ENCODE measurements at places on chromosomes 3 and 15.
A peak's percentile ranks its signal among the peaks of the same experiment; 100 is the strongest.

- no peak for DNase-seq
These were observed 109.0 kb downstream of the ADAMTS9 start for GRCh38 chr3:64578797-64579196.

DNA sequence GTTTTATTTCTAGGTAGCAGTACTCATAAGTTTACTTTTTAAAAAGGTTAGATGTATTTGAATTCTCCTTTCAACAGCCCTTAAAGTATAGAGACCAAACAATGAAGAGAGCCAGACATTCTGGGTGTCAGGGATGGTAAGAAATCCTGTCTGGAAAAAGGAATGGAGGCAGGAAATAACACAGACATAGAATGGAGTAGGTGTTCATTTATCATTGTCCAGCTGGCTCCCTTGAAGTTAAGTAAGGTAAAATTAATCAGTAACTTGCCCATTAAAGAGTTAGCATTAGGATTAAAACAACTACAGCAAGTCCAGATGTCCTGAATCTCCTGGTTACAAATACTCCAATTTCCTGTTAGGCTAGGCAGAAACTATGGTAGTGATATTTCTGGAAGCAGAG, 13.5 kb upstream of the SUCNR1 start:
- no peak for DNase-seq

- DNase-seq, result no peak
These were observed 11.3 kb downstream of the CGNL1 start for GRCh38 chr15:57387564-57388076.

DNA sequence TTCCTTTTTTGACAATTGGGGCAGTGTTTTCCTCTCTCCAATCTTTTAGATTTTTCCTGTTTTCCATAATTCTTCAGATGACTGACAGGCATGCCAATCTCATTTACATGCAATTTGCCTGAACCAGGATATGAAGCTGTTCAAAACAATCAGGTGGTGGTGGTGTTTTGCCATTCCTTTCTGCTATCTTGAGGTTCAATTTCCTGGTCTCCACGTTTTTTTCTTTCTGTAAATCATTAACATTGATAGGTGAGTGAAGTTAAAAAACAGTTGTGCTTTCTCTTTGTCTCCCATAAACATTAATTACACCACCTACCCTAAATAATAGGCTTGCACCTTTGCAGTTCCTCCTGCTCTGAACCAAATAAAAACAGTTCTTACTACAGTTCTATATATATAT, 49.1 kb downstream of the C2CD4A start:
- DNase-seq, result no peak

DNA sequence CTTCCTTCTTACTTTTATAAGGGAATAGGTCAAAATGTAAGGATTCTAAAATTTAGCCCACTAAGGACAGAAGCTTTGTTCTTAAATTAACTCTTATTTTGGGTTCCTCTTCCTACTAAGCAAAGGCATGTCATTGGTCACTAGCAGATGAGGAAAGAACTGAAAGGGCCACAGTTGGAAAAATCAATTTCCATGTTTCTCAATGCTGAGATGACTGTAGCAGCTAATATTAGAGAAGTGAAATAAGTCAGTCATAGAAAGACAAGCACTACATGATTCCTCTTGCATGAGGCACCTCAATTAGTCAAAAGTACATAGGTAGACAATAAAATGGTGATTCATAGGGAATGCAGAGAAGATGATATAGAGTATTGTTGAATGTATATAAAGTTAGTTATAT, 353.7 kb downstream of the RSL24D1 start:
- no peak for DNase-seq

GRCh38 chr15:45587863-45588170, 638 bp downstream of the BLOC1S6 start:
- DNase-seq, result no peak

- no peak for DNase-seq
These were observed 198.0 kb downstream of the THRB start for GRCh38 chr3:24296441-24297205.

DNA sequence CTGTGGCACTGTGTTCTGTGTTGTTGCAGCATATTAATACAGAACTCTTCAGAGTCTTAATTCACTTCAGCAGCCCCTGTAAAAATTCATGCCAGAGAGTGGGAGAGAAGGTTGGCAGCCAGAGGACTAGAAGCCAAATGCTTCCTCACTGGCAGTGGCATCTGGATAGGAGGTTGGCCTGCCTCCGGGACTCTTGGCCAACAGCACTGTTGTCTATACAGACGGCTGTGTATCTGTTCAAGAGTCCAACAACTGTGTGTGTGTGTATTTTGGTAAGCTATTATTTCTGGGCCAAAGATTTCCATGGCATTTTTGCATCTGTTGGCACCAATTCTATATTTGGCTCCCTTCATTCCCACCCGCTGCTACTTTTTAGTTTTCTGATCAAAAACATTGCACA, 156.0 kb upstream of the SOX2 start:
- peak; percentile 26 for DNase-seq

DNA sequence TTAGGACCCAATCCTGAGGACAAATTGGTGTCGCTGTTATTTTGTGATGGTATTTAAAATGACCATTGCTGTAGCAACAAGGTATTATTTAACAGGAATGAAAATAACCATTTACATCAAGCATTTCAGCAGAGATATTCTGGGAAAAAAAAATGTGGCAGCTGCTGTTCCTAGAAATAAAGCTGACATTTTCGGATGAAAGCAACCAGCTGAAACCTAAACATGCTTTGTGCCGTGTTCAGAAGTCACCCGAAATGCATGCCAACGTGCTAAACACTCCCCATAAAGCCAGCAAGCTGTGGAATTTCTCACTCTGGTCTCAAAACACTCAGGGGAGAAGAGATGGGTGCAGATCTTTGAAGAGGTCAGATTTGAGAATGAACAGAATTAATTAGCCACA, 31.5 kb upstream of the TAFA4 start:
- DNase-seq, result no peak

DNA sequence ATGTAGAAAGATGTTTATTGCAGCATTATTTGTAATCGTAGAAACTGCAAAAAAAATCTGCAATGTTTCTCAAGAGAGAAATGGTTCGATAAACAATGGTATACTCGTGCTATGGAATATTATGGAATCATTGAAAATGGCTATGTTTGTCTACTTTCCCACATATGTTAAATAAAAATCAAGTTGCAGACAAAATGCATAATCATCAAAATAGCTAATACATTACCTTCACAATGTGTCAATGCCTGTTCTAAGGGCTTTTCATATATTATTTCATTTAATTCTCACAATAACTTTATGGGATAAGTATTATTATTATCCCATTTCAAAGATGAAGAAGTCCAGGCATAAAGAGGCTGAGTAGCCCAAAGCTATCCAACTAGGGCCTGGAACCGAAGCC, 2.2 kb upstream of the EIF2B5 start:
- DNase-seq, result no peak

GRCh38 chr3:4531478-4532025, 38.4 kb downstream of the ITPR1 start:
- DNase-seq, result no peak

DNA sequence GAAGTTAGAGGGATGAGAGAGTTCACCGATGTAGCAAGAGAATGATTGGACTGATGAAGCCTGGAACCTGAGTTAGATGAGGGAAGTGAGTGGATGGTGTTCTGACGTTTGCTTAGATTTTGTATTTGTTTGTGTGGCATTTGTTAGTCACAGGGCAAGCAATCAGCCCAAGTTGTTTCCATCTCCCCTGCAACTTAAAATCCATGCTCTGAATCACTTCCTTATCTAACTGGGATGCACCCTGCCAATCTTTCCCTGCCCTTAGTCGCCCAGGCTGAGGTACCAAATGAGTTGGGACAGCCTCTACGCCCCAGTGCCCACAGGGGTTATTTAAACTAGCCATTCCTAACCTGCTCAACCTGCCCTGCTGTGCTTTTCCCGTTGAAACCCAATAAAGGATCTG, 12.6 kb downstream of the PAQR5 start:
- no peak for DNase-seq

GRCh38 chr15:55319537-55320237, 665 bp downstream of the PIGB start:
- peak; percentile 33 for DNase-seq

DNA sequence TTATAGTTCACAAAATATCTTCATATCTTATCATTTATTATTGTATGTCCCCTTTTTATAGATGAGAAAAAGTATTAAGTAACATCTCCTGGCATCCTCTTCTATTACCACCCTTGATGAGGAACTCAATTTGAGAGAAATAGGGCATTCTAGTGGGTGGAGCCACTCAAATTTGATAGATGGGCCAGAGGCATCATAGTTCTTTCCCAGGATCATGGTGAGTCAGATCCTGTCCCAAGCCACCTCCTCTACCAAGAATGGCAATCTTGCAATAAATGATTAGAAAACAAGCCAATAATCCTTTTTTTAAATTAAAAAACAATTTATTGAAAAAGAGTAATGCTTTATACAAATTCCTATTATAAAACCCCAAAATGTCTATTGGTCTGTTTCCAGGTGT, 16.8 kb downstream of the CLDN1 start:
- DNase-seq, result no peak

- no peak for DNase-seq
These were observed 47.0 kb downstream of the OSBPL10 start for GRCh38 chr3:31934018-31934417.

GRCh38 chr3:102105193-102105592, 255.9 kb downstream of the NFKBIZ start:
- peak; percentile 18 for DNase-seq

DNA sequence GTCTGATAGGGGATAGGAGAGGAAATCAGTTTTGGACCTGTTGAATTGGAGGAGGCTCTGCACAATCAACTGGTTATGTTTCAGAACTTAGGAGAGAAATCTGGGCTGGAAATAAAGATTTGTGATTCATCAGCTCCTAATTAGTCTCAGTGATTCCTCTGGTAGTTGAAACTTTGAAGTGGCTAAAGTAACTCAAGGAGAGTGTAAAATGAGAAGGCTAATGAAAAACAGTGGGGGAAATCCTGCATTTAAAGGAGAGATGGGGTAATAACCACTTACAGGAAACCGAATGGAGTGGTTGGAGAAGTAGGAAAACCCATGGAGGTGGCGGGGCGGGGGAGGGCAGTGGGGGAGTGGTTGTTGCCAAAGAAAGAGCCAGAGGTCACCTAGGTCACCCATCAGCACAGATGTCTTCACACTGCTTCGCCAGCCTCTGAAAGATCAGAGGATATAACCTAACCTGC, 32.6 kb downstream of the MAP2K5 start:
- DNase-seq, result no peak

- DNase-seq, result no peak
These were observed 64.9 kb downstream of the GHSR start for GRCh38 chr3:172383306-172383796.

DNA sequence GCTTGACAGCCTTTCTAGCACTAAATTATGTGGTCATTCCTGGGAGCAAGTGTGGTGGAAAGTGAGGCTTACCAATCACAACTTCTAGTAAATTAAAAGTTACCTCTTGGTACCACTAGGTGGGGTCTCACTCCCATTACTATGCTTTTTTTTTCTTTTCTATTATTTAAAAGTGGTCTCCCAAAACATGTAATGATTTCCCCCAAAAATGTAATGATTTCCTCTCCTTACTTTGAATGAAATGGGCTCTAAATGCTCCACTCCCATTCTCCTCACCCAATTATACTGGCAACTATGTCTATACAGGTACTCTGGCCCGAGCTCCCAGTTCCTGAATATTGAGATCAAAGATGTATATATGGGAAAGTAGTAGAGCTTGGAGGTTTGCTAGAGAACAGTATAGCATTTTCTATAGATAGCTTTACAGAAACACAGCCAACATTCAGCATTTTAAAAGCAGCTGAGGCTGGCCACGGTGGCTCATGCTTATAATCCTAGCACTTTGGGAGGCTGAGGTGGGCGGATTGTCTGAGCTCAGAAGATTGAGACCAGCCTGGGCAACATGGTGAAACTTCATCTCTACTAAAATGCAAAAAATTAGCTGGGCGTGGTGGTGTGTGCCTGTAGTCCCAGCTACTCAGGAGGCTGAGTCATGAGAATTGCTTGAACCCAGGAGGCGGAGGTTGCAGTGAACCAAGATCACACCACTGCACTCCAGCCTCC, 70.9 kb downstream of the DCUN1D1 start:
- no peak for DNase-seq

DNA sequence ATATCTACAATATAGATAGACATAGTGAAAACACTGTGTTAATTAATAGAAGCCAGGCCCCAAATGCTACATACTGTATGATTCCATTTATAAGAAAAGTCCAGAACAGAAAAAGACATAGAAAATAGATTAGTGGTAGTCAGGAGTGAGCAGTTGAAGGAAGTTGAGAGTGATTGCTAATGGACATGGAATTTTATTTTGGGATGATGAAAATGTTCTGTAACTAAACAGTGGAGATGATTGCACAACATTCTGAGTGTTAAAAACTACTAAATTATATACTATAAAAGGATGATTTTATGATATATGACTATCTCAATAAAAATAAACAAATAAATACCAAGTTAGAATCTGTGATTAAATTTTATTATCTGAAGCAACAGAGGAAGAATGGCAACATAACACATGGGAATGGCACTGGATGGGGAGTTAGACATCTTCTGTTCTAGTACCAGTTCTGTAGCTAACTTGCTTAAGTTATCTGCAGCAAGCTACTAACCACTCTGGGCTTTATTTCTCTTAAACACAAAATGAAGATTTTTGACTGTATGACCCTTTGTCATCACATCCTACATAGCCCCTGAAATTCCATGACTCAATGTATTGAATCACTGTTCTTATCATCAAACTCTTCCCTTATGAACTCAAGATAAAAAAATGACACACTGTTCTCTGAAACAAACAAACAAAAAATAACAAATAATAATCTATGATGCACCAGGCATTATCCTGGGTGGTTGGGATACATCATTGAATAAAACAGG, 612.7 kb downstream of the TBL1XR1 start:
- no peak for DNase-seq

- DNase-seq, result no peak
These were observed 9.9 kb downstream of the GTPBP8 start for GRCh38 chr3:113000691-113001090.

DNA sequence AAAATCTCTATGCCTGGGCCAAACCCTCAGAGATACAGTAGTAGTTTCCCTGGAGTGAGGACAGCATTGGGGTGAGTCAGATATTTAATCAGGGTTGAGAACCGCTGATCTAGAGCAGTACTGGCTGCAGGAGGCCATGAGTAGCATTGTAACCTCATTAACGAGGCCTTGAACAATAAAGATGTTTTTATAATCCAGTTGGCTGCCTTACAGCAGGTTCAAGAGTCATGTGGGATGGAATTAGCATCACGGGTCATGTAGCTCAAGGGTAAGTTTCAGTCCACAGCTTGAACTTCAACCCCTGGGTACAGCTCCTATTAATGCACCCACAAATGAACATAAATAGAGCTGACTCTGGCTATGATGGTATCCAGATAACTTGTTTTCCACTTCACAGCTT, 5.1 kb downstream of the HPS3 start:
- DNase-seq, result no peak

All from femur (tissue), 1 donor.